HFFc6 (cell line): ENCODE measurements at places on chromosomes 13 and 19.
A peak's percentile ranks its signal among the peaks of the same experiment; 100 is the strongest.

DNA sequence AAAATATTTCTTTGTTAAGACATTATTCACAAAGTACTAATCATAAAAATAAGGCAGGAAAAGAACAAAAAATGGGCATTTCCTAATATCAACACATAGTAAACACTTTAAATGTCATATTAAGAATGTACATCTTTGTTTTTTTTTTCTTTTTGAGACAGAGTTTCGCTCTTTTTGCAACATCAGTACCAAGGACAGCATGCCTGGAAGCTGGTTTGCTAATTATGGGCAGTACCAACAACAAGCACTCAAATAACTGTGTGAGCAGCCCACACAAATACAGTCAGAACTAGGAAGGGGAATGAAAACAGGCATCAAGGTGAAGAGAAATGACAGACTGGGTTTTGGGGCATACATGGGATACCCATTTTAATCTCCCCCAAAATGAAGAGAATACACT is 788.0 kb upstream of the SLITRK1 start:
- no peak for DNase-seq

GRCh38 chr19:54178581-54179261 is 5.8 kb upstream of the TMC4 start:
- DNase-seq: no peak

GRCh38 chr13:70310396-70311119 is 202.3 kb upstream of the KLHL1 start:
- no peak for DNase-seq

GRCh38 chr13:109211616-109212015 is 574.8 kb downstream of the IRS2 start:
- peak; percentile 64 for DNase-seq

GRCh38 chr13:104868806-104869205 is 1666.7 kb downstream of the EFNB2 start:
- no peak for DNase-seq

DNA sequence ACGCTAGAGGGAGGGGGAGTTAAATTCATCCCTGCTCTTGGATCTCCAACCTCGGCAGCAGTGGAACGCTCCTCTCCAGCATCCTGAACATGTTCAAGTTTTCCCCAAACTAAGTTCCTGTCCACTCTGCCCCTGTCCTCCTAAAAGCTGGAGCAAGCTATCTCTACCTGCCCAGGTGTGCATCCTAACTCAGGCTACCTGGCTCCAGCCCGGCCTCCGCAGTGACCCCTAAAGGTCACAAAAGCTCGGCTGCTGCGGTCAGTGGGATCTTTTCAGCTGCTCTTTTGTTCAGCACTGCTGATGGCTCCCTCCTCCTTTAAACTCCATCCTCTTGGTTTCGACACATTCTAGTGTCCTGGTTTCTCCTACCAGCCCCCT is 1.4 kb downstream of the DCUN1D2 start:
- DNase-seq: no peak

- peak; percentile 14 for DNase-seq
Measured at GRCh38 chr19:9528757-9529336, 9.6 kb downstream of the ZNF426 start.

DNA sequence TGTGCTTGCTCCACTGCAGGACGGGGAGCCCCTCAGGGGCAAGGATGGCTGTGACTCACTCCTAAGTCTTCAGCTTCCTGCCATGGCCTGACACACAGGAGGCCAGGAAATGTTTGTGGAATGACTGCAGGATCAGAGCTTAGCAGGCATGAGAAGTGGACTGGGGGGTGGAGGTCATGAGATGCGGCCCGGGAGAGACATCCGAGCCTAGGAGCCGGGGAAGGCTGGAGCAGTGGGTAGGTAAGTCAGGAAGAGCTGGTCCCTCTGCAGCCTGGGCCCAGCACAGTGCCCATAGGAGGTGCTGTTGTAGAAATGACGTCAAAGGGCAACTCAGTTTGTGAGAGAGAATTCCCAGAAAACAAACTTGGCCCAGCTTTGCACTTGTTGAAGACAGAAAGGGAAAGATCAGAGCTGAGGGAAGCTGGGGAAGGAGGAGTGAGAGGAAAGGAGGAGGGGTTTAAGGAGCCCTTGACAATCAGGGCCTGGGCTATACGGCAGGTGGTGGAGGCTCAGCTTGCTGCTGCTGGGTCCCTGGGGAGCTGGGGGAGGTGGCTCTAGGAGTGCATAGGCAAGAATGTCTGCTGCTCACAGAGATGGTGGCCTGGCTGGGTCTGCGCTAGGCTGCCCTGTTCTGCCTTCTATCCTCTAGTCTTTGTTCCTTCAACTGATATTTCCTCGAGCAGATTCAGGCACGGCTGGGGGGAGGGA is 18.5 kb downstream of the POU2F2 start:
- DNase-seq: peak; percentile 98

- DNase-seq: no peak
Measured at GRCh38 chr13:99105160-99105559, 95.5 kb upstream of the UBAC2 start.

DNA sequence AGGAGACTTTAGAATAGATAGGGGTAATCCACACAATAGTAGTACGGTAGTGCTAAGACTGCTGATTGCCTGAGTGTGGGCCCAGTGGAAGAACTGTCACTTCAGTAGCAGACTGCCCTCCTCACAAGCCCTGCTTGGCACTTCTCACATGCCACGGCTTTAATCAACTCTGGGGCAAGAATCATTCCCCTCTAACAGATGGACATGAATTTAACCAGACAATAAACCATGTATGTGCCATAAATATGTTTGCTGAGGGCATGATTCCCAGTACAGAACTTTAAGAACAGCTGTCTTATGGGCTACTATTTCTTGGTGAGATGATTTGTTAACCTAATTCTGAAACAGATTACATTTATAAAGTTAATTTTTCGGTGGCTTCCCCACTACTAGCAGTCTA is 22.0 kb downstream of the DPY19L3 start:
- DNase-seq: no peak

GRCh38 chr19:48813123-48813913 is 2.5 kb upstream of the BCAT2 start:
- no peak for DNase-seq

DNA sequence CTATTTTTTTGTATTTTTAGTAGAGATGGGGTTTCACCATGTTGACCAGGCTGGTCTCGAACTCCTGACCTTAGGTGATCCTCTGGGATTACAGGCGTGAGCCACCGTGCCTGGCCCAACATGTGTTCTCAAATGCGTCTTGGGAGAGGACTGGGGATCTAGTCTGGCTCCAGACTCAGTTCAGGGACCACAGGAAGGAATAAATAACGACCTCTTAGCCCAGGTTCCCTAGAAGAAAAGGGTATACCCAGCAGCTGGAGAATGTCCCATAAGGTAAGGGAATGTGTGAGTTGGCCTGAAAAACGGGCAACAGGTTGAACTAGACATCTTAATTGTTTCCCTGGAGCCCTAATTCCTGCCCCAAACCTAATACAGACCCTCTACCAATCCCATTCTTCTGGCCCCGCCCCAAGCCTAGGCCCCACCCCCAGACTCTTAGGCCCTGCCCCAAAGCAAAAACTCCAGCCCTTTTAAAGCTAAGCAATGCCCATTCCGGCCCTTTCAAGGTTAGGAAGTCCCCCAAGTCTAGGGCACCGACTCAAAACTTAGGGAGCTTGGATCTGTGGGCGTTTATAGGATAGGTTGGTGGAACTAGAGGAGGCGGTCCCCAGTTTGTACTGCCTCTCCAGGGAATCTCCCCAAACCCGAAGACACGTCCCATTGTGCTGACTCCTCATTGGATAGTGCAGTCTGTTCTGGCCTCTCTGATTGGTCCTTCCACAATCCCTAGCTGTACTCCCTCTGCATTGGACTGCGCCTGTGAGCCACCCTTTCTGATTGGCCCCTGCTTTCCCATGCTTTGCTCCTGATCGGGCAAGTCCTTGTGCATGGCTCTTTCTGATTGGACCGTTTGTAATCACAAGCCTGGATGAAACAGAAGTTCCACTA is 5.4 kb upstream of the LRFN1 start:
- DNase-seq: peak; percentile 15

DNA sequence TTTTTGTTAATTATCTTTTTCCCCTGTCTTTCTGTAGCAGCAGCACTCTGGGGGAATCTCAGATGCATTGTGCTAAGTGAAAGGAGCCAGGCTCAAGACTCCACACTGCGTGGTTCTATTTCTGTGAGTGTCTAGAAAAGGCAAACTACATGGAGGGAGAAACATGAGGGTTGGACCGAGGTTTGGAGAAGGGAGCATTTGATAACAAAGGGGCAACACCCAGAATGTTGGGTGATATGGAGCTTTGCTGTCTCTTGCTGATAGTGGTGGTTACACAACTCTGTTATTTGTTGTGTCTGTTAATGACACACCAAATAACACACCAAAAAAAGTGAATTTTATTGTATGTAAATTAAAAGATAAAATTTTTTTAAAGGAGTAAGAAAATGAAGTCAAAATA is 107.8 kb downstream of the COL4A2 start:
- no peak for DNase-seq

GRCh38 chr13:43664700-43665191 is 122.0 kb downstream of the ENOX1 start:
- peak; percentile 67 for DNase-seq

DNA sequence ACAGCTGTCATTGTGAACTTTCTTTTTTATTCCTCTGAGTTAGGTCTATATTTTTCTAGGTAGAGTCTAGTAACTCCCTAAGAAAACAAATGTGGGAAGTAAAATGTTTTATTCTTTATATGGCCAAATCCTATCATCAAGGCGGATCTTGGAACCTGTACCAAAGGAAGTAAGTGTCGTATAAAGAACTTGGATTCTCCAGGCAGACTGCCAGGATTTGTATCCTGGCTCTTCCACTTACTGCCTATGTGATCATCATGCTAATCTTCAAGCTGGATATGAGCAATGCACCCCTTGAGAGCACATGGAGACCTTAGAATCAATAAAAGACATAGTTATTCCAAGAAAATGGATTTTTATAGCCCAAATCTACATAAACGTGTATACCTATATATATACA is 286.5 kb downstream of the PCDH17 start:
- DNase-seq: no peak

- no peak for DNase-seq
Measured at GRCh38 chr13:39783051-39783450, 127.6 kb downstream of the COG6 start.

DNA sequence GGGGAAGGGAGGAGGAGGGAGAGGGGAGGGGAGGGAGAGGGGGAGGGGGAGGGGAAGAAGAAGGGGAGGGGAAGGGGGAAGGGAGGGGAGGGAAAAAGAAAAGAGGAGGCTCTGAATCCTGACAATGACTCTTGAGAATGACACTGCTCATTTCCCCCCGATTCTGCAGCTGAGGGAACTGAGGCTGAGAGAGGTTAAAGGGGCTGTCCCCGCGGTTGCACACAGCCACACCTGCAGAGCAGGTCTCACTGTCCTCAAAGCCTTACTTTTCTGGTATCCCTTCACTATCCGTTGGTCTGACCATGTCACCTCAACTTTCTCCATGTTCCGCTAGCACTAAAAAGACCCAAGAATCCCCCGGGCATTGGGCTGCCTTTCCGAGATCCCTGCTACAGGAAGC is 35.4 kb downstream of the CYP4F2 start:
- no peak for DNase-seq

GRCh38 chr13:97851269-97851668 is 102.2 kb upstream of the IPO5 start:
- DNase-seq: no peak

DNA sequence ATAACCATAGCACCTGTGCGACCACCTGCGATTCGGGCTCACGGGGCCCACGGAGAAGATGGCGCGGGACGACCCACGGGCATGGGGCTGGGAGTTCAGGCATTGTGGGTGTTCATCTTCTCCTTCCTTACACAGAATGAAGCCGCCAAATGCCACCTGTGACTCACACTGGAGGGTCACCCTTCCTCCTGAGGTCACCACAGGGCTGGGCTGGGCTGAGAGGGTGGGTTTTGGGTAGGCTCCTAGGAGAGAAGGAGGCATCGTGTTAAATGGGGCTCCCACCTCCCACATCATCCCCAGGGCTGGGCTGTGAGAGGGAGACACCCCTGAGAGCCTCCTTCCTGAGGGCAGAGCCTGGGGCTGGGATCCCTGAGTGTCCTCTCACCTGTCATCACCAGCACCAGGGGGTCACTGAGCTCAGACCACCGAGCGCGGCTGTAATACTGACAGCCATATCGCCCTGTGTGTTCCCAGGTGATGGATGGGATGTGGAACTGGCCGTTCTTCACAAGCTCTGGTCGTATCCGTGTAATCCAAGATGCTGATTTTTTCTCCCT is 1.4 kb downstream of the LILRB2 start:
- no peak for DNase-seq

GRCh38 chr19:3413796-3414327 is 47.5 kb downstream of the NFIC start:
- DNase-seq: no peak

DNA sequence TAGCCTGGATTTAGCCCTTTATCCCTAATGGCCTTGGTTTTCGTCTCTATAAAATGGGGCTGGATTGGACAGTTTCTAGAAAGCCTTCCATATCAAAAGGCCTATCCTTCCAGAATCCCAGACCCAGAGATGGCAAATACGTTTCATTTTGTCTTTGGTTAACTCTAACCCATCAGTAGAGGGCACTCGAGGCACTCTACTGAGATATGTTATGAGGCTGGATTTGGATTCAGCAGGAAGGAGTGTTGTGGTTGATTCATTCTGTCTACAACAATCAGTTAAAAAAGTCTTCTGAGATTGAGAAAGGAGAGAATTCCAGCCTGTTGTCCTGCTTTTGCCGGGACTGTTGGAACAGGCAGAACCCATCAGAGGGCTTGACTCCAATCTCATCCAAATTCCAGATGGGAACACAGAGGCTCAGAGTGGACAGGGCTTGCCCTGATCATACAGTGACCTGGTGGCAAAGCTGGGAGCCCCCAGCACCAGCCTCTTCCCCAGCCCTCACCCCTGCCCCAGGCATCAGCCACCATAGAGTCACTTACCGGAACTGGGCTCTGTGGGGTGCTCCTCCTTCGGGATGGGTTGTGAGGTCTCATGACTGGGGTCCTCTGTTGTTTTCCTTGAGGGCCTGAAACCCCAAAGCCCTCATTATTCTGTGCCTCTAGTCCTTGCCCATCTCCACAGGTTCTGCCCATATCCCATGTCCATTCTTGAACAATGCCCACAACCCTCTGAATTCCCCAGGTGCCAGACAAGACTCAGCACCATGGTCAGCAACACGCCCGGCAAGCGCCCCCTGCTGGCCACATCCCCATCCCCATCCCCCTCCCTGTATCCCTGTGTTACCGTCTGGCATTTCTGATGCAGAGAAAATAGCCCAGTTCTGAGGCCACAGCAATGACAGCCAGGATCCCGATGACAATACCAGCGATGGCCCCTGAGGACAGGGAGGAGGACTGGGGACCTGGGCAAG is 12.3 kb upstream of the ZNF180 start:
- DNase-seq: peak; percentile 54

GRCh38 chr19:35248310-35249145 is at the start of gene LSR:
LSR (plus strand) TSS chr19:35249002; CDS start chr19:35249023, 21 bp downstream.
- no peak for DNase-seq
